Foreskin keratinocyte (primary cell): ENCODE measurements at places on chromosomes 5 and 9. TPM values are rescaled to one million over a fixed set of nuclear protein-coding genes. Genes with fewer than 3 reads are reported as not detected.

DNA sequence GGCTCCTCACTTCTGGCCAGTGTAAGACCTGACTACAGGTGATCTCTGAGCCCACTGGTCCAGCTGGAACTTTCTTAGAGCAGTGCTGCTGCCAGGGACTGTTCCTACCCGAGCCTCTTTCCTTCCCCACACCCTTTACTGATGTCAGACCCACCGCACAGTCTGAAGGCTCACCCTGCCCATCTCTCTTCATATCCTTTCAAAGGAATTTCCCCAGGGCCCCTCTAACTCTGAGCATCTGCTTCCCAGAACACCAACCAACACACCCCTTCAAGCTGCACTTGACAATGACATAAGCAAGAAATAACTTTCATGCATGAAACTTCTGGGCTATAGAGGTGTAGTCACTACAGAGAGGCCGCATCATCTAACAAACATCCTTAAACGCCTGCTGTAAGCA, 119.6 kb downstream of the GABBR2 start:
- DNase-seq: no peak

- no peak for DNase-seq
Observed at GRCh38 chr9:98978231-98978681, 34.5 kb downstream of the COL15A1 start.

DNA sequence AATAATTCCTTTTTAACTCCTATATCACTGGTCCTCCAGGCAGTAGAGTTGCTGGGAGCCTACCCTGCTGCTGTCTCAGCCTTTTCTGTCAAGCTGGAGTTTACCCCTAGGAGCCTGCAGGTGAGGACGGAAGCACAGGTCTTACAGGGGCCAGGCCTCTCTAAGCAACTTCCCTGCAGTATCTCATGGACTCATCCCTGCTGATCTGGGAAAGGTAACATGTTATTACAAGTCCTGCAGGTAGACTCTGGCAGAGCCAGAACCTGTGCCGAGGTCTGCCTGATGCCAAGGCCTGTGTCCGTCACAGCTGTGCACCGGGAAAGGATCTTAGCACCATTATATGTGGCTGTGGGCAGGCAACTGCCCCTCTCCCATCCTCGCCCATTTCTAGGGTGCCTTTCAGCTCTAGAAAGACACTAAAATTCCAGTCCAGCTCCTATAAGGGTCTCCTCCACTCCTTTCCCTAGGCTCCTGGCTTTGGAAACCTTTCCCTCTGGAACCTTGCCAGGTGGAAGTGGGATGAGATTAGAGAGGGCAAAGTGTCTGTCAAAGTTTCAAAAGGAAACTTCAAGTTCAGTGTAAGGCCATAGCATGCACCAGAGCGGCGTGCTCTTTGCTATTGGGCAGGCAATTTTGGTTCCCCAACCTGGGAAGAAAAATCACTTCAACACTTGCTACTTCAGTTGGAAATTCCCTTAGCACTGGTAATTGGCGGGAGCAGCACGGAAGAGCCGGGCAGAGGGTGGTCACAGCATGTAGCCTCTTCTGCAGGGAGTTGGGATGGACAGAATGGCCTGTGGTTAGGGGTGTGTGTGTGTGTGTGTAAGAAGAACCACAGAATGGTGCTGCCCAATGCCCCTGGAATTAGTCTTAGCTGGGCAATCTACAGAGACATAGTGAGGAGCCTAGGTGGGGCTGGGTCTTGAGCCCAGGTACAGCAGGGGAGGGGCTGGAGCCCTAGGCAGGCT, 17.5 kb downstream of the TMEM171 start:
- no peak for DNase-seq

FOXD4L4 gene
- total RNA-seq: not detected in 2 replicates
